ENCODE measurements at places on chromosomes 12 and 14.
A peak's percentile ranks its signal among the peaks of the same experiment; 100 is the strongest.

DNA sequence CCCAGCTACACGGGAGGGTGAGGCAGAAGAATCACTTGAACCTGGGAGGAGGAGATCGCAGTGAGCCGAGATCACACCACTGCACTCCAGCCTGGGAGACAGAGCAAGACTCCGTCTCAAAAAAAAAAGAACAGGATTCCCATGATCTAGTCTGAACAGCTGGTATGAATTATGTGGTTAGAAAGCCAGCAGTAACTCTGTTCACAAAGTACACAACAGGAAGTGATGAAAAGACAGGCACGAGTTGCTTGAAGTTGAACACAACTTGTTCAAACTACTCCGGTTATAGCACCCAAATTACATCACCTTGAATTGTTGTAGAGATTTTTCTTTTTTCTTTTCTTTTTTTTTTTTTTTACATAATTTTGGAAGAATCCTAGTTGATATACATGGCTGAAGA, 238.8 kb upstream of the RGS6 start:
- DNase-seq, result no peak

DNA sequence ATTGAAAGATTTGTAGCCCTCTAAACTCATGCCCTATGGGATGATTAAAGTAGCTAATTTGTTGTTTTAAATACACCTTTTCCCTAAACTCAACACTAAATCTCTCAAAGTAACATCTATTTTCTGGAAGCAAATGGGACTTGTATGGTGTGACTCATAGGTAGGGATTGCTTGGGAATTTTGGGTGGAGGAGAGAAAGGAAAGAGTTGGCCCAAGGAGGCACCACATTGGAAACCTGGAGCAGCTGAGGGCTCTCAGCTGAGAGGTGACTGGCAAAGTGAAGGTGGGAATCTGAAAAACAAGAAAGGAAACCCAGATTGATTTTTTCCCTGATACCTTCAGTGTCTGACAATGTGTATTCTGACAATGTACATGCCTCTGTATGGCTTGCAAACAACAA, 114.8 kb upstream of the PRICKLE1 start:
- DNase-seq, result no peak

- DNase-seq, result no peak
Observed at GRCh38 chr12:102026728-102027127, 35.1 kb downstream of the WASHC3 start.

- DNase-seq, result no peak
Observed at GRCh38 chr12:98048326-98048725, 467.1 kb upstream of the TMPO start.

- DNase-seq, result no peak
Observed at GRCh38 chr12:48803675-48804074, 14.6 kb upstream of the CACNB3 start.

DNA sequence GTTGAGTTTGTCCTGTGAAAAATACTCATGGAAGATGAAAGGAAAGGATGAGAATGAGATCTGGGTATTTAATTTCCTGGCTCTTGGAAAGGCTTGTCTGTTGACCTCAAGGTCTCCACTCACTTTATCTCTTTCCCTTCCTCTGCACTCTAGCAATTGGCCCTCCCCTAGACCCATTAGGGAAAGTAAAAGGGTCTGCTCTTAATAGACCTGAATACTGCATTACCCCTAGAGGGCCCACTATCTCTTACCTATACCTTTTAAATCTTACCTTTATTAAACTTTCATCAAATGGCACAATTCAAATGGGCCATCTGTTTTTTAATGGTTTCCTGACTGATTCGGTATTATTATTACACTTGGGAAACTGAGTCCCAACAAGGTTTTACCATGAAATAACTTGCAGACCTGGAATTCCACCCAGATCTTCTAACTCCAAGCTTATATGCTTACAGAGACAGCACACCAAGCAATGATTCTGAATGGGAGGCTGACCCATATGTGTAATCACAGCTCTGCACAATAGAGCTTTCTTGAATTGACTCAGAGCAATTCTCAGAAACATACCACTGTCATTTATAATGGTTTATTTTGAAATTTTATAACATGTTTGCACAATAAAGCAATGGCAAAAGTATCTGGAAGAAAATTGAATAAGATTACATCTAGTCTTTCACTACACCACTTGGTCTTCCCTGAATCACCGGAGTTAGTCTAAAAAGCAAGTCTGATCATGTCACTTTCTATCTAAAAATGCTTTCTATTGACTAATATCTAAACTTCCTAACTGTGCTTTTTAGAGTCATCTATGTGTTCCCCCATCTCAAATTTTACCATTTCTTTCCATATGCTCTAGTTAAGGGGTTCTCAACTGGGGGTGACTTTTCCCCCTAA, 618.5 kb downstream of the NRXN3 start:
- DNase-seq, result no peak

DNA sequence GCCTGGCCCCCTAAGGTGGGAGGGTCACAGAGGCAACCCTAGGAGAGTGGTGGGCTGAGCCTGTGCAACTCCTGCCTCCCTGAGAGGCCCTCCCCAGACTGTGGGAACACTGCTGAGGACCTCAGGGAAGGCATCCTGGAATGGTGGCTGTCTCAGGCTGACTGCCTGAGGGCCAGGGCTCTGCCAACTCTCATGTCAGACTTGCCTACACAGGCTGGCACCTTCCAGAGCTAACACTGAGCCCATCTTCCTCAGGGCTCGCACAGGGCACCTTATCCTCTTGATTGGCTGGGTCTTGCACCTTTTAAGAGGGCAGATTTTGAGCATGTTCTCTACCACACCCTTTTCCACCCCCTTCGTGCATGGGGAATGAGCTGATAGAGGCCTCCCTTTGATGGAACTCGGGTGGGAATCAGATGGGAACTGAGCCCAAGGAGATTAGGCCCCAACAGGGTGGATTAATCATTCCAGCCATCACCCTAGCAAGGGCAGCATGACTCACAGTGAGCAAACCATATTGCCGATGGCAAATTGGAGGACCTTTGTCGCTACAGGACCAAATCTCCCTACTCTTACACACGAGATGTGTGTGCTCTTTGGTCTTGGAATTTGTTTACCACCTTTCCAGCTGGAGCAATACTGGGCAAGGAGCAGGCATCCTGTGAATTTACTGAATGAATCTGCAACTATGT, 702.8 kb downstream of the VRK1 start:
- peak; percentile 57 for DNase-seq

DNA sequence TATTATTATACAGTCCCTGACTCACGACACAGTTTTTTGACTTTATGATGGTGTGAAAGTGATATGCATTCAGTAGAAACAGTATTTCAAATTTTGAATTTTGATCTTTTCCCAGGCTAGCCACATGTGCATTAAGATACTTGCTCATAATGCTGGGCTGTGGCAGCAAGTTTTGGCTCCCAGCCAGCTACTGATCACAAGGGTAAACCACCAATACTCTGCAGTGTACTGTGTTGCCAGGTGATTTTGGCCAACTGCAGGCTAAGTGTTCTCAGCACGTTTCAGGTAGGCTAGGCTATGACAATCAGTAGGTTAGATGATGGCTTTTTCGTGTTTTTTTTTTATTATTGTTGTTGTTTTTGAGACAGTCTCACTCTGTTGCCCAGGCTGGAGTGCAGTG, 69.4 kb upstream of the ACTN1 start:
- no peak for DNase-seq

GRCh38 chr14:91835197-91835919, 32.0 kb downstream of the TC2N start:
- DNase-seq, result no peak

All from RWPE1 (cell line).